ENCODE measurements at places on chromosomes 13 and 19. TPM values are rescaled to one million over a fixed set of nuclear protein-coding genes. Genes with fewer than 3 reads are reported as not detected.

LILRB4 gene
- not detected for total RNA-seq

SYT3 gene
- 0.59 TPM for total RNA-seq

DAND5 gene
- 0.06 TPM for total RNA-seq

TMTC4 gene
- total RNA-seq: 10.1 TPM

ZNF570 gene
- 3.5 TPM for total RNA-seq

CABP5 gene
- not detected for total RNA-seq

ZNF805 gene
- 1.5 TPM for total RNA-seq

PSG6 gene
- not detected for total RNA-seq

ZNF563 gene
- not detected for total RNA-seq

METTL21C gene
- total RNA-seq: not detected
